Astrocyte (in vitro differentiated cells and primary cell): ENCODE measurements at places on chromosomes 4 and X. TPM values are rescaled to one million over a fixed set of nuclear protein-coding genes. Genes with fewer than 3 reads are reported as not detected.

GRCh38 chr4:104915864-104916263, 230.8 kb upstream of the TET2 start:
- no peak overlapping the region for H3K27ac ChIP-seq
- H3K4me3 ChIP-seq, result no peak overlapping the region
- H3K36me3 ChIP-seq, result no peaks in the 10 kb centered on the region

DNA sequence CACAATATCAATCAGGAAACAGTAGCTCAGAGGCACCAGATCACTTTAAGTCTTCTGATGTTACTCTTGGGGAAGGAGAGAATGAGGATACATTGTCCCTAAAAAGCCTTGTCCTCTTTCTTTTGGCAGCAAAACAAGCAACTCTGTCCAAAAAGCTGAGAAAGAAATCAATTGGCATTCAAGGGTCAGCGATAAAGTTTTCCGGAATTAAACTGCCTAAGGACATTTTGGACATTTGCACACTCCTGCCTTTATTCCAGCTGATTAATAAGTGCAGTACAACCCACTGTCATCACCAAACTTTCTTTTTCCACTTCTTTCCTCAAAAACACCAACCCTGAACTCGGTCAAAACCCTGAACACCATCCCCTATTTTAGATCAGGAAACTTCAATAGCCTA, 85.8 kb upstream of the FAM9A start:
- no peak for DNase-seq
- no peaks in the 10 kb centered on the region for H3K27me3 ChIP-seq
- no peak overlapping the region for H3K4me3 ChIP-seq
- H3K36me3 ChIP-seq, result no peaks in the 10 kb centered on the region

DNA sequence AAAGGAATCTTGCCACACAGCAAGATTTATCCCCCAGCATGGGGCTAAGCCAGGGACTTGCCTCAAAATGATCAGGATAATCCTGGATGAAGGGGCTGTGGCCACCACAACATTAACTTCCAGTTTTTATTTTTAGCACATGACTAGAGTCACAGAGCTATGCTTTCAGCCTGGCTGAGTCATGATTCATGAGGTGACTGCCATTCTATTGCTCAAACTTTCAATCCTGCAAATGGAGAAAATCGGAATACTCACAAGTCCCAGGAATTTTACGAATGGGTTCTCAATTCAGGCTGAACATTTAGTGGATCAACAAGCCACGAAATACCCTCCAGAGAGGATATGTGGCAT, 70.7 kb upstream of the HPGD start:
- no peak overlapping the region for H3K4me3 ChIP-seq
- DNase-seq, result peak; percentile 44
- H3K4me1 ChIP-seq, result peaks cover 5% of the 10 kb centered on the region
- no peaks in the 10 kb centered on the region for H3K36me3 ChIP-seq
- H3K27ac ChIP-seq, result peak overlapping the region; percentile 44

DNA sequence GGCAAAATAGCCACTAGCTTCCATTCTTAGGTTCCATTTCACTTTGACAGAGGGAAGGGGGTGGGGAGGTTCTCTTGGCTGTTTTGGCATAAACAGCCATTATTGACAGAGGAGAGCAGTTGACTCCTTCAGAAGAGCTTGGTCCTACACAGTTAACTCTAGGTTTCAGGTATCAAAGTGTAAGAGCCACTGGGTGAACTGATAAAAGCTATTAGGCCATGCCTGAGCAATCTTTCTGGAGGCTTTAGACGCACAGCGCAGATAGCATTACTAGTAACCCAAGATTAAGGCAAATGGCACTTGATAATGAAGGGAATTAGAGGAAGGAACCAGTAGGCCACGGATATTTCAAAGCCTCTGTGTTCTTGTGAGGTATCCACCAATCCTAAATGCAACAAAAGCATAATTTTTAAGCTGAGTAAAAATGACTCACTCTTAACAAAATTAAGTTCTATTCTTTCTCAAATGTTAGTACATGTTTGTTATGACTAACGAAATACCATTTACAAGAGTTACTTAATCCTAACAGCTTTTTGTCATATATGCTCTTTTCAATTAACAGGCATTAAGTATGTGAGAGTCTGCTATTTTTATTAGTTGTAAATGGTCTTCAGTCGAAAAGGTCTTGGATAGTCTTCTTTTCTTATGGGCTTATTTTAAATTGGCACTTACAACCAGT, 53.6 kb downstream of the SLC7A11 start:
- peak; percentile 18 for DNase-seq
- H3K27ac ChIP-seq, result no peak overlapping the region
- no peaks in the 10 kb centered on the region for H3K36me3 ChIP-seq
- no peaks in the 10 kb centered on the region for H3K27me3 ChIP-seq
- H3K4me3 ChIP-seq, result no peak overlapping the region
- H3K4me1 ChIP-seq, result no peaks in the 10 kb centered on the region

- H3K4me3 ChIP-seq, result no peak overlapping the region
- H3K4me1 ChIP-seq, result peaks cover 4% of the 10 kb centered on the region
- no peak overlapping the region for H3K27ac ChIP-seq
- no peaks in the 10 kb centered on the region for H3K36me3 ChIP-seq
- DNase-seq, result no peak
Observed at GRCh38 chr4:10026485-10026884, 5.2 kb upstream of the SLC2A9 start.

GRCh38 chrX:52983321-52984000, 25.1 kb upstream of the FAM156A start:
- peak; percentile 39 for DNase-seq
- H3K4me3 ChIP-seq, result peak overlapping the region; percentile 5
- no peaks in the 10 kb centered on the region for H3K36me3 ChIP-seq
- peaks cover 21% of the 10 kb centered on the region for H3K4me1 ChIP-seq
- H3K27ac ChIP-seq, result peak overlapping the region; percentile 52
- H3K27me3 ChIP-seq, result no peaks in the 10 kb centered on the region

Gene NDST3
- 0.31 and 0.57 TPM in 2 replicates for total RNA-seq
